AG20443 (cell line): ENCODE measurements at places on chromosomes 3 and 15.

GRCh38 chr15:38620851-38621594, 56.4 kb upstream of the RASGRP1 start:
- no peak for DNase-seq

DNA sequence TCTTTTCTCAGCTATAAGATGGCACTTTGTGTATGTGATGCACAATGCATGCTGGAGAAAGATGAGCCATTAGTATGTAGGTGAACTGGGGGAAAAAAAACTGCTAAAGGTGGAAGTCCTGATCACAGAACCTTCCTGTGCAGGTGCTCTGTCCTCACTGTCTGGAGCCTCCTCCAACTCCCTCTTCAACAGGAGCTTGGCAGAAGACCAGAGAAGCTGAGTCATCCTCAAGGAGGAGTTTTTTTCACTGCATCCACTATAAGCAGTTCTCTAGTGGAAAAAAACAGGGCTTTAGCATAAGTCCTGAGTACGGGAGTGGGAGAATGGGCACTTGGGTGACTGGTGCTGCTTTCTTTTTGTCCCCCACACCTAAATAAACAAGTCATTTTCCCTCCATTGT, 168.4 kb upstream of the CADPS start:
- DNase-seq: peak; percentile 18

- DNase-seq: no peak
Measured at GRCh38 chr3:131555456-131555855, 52.7 kb upstream of the MRPL3 start.

DNA sequence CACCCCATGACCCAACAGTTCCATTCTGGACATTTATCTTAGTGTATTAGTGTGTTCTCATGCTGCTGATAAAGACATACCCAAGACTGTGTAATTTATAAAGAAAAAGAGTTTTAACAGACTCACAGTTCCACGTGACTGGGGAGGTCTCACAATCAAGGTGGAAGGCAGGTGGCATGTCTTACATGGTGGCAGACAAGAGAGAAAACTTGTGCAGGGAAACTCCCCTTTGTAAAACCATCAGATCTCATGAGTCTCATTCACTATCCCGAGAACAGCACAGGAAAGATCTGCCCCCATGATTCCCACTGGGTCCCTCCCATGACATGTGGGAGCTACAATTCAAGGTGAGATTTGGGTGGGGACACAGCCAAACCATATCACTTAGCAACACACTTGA, 21.6 kb upstream of the GPD1L start:
- DNase-seq: no peak

DNA sequence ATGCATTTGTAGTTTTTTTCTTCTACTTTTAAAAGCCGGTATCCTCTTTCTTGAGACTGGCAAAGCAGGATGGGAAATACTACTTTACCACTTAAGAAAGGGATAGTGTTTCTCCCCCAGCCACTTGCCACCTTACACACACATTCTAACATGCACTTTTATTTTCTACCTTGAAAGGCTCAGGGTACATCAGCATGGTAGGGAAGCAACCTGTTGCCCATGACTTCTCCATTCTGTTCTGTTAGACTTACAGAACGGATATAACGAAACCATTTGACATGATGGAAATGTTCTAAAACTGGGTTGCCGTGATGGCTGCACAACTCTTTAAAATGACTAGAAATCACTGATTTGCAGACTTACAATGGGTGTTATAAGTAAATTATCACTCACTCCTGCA, 405.5 kb downstream of the SHQ1 start:
- DNase-seq: no peak

DNA sequence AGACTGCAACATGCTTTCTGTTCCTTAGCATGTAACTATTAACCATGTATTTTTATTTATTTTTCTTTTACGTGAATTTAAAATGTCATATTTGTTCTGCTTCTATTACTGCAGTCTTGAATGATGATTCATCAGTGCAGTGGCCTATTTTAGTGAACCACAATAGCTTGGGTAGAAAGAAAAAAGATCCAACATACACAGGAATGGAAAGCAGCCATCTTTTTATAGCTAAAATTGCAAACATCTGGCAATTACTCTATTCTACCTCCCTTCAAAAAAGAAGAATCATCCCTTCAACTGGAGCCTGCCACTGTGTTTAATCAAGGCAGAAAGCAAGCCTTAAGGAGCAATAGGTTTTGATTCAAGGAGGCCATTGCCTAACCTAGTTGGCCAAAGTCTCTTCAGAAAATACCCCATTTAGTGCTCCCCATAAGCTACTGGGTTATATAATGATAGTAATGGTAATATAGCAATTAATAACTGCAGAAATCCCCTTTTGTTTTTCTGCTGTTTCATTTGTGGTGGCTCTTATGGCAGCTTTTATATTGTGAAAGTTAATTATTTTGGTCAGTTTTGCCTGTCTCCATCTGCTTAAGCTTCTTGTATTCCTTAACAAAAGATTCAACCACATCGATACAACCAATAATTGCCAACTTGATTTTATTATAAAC, 267.3 kb downstream of the LPP start:
- DNase-seq: peak; percentile 76

- no peak for DNase-seq
Measured at GRCh38 chr3:31770822-31771326, 210.2 kb downstream of the OSBPL10 start.

DNA sequence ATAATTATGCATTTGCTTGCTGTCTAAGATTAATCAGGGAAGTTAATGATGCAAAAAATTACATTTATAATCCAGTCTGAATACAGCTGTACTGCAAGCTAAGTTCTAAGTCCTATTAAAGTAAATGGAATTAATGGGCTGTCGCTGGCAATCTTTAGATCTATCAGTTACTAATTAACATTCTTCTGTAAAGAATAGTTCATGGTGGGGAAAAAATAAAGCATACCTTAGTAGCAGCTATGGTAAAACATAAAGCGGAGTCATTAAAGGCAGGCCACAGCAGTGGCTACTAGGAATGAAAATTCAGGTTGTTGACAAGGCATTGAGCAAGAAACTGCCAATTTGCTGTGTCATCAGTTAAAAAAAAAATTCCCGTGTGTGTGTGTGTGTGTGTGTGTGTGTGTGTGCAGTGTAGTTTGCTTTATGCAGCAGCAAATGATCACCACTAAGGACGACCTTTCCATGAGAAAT, 129.8 kb downstream of the ZNF385D start:
- DNase-seq: peak; percentile 45

GRCh38 chr15:41487802-41488201, 5.9 kb upstream of the ITPKA start:
- DNase-seq: no peak

GRCh38 chr3:50575372-50575771, 6.0 kb downstream of the HEMK1 start:
- DNase-seq: peak; percentile 52

DNA sequence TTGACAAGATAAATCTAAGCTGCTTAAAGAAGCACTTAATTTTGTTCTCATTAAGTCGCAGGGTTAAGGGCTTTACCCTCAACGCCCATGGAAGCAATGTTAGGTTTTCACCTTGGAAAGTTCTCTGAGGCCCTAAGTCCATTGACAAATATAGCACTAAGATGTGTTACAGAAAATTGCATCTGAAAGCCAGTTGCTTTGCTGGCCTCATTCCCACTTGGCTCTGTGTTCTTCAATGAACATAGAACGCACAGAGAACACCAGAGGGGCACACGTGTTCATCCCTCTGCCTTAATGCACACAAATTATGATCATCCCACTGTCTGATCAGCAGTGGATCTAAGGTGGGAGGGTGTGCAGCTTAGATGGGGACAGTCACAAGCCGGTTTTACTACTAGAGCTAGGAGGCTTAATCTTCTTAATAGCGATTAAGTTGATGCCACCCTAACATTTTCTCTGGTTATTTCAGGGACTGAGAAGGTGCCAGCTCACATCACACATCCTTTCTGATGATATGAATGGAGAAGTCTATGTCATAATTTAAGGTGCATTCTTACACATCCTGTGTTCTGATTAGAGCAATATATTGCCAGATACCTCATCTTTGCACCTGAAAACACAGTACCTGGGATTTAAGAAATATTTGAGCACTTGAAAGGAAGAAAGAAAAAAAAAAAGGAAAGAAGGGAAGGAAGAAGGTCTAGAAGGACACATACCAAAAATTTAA, 224.4 kb upstream of the ICE2 start:
- no peak for DNase-seq

- DNase-seq: no peak
Measured at GRCh38 chr15:63226155-63226883, 36.9 kb downstream of the RAB8B start.

GRCh38 chr3:43895573-43895972, 204.8 kb downstream of the ABHD5 start:
- DNase-seq: no peak

DNA sequence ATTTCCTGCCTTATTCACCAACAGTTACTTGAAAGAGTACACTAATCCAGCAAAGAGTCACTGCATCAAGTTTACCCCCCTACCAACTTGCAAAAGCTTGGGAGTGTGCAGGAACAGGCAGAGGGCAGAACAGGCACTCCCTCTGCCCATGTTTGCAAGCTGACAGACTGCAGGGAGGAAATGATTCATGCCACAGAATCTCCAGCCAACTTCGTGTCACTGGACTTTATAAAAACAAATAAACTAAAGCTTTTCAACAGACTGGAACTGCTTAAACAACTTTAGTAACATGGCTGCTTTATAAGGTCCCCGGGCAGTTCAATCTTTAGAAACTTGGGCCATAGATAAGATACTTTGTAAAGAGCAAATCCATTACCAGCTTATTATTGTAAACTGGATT, 129.5 kb downstream of the THRB start:
- peak; percentile 70 for DNase-seq

GRCh38 chr3:177300039-177300833, 103.0 kb upstream of the TBL1XR1 start:
- DNase-seq: peak; percentile 18

DNA sequence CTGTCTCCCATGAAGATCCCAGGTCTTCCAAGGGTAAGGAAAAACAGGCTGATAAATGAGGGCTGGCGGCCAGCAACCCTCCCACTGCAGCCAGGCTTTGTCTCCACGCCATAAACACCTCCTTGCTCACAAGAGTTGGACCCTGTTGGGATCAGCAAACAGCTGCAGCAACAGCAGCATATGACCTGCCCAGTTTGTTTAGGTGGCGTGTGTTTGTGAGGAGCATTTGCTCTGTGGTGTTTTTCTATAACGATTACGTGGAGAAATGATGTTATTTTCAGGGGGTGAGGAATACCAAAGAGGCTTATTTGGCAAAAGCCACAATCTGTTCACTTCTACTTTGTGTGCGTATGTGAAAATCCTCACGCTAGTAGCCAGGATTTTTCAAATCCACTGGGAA, 58.5 kb downstream of the RFTN1 start:
- no peak for DNase-seq

- DNase-seq: no peak
Measured at GRCh38 chr15:67783303-67783702, 42.0 kb upstream of the SKOR1 start.

DNA sequence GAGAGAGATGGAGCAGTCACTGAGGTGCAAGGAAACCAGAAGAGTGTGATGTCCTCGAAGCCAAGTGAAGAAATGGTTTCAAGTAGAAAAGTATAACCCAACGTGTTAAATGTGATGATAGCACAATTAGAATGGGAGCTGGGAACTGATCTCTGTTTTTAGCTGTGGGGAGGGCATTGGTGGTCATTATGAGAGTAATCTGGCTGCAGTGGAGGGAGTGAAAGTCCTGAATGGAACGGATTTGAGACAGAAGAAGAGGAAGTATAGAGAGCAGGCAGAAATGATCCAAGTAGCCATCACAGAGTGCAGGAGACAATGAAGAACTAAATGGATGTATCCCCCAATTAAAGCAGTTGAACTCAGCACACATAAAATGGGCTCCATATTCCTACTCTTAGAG, 235.3 kb downstream of the IGSF11 start:
- DNase-seq: no peak

DNA sequence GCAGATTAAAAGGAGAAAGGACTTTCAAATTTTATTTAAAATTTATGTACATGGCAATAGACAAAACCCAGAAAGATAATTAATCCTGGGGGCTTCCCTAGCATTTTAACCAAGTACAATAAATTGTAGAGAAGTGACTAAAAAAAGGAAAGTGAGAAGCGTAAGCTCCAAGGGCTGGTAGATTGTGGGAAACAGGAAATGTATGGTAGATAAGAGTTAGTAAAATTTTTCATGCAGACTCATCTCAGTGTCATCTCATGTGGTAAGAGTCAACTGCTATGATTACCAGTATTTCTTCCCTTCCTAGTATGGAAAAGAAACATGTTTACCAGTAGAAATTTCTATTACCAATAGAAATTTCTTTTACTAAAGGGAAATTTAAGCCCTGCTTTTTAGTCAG, 464.3 kb upstream of the AGTR1 start:
- DNase-seq: peak; percentile 20

- DNase-seq: no peak
Measured at GRCh38 chr3:110767838-110768237, 303.8 kb upstream of the NECTIN3 start.

DNA sequence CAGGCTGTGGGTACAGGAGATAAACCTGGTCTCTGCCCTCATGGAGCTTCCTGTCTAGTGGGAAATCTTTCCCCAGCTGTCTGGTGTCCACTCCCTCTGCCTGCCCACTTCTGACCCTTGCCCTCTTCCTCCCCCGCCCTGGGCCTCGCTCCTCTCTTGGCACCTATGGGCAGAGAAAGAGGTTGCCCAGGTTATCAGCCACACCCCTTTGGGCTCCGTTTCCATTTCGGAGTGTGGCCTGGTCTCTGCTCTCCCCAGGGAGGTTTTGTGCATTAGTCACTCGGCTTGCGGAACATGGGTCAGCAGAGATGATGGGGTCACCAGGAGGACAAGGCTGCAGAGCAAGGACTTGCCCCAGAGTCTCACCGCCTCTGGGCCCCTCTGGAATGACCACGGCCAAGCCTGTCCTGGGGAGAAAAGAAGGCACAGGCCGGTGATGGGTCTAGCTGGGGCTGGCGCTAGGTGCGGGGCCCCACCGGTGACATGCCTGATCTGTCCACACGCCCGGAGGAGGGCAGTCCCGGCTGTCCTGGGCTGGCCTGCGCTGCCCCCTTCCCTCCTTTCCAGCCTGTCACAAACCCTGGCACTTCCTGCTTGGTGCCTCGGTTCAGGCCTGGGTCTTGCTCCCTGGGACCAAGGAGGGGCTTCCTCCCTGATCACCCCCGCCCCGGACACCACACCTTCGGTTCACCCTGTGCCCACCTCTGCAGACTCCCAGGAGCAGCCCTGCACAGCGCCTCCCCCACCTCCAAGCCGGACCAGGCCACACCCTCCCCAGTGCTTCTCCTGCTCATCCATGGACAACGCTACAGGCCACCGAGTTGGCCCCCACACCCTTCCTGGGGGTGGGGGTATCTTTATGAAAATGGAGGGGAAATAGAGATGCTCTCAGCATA, 35.6 kb upstream of the MUC4 start:
- peak; percentile 21 for DNase-seq

DNA sequence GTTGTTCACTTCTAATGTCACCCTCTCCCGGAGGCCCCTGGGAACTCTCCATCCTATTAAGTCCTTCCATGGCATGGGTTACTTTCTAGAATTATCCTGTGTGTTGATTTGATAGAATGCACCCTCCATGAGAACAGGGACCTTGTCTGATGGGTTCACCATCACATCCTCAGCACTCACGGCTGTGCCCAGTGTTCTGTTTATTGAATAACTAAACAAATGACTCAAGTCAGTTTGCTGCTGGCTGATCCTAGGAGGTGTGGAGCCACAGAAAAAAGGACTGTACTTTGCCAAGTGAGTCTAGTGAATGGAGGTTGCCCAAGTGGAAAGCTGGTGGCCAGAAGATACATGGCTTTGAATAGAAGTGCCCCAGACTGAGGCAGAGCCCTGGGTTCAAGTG, 48.5 kb upstream of the RAB6B start:
- peak; percentile 44 for DNase-seq
